ENCODE measurements at places on chromosomes 5 and 9.

DNA sequence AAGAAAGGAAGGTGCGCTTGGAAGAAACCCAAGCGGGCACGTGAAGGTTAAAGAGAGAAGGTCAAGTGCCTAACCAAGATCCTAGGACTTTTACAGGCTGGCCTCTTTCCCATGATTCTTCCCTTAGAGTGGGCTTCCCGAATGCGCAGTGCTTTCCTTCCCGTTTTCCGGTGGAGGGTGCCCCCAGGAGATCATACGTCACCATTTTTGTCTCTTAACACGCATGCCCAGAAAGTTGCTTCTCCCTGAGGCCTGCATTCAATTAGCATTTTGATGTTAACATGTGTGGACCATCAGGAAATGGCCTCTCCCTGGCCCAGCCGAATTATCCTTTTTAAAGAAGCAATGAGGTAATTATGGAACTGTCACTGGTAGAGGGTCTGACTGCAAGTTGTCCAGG is 1.9 kb upstream of the RUSC2 start:
- DNase-seq, result no peak

DNA sequence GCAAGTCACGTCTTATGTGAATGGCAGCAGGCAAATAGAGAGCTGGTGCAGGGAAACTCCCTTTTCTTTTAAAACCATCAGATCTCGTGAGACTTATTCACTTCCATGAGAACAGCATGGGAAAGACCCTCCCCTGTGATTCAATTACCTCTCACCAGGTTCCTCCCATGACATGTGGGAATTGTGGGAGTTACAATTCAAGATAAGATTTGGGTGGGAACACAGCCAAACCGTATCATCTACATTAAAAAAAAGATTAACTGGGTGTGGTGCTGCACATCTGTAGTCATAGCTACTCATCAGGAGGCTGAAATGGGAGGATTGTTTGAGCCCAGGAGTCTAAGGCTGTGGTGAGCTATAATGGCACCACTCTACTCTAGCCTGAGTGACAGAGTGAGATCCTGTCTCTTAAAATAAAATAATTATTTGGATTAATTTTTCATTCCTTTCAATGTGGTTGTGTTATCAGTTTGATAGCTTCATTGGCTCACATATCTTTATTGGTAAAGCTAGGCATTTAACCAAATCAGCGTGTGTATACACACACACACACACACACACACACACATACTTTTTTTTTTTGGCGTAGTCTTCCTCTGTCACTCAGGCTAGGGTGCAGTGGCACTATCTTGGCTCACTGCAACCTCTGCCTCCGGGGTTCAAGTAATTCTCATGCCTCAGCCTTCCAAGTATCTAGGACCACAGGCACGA is 21.8 kb downstream of the DENND4C start:
- DNase-seq, result no peak

GRCh38 chr5:142724821-142725220 is 38.9 kb upstream of the FGF1 start:
- DNase-seq, result no peak

DNA sequence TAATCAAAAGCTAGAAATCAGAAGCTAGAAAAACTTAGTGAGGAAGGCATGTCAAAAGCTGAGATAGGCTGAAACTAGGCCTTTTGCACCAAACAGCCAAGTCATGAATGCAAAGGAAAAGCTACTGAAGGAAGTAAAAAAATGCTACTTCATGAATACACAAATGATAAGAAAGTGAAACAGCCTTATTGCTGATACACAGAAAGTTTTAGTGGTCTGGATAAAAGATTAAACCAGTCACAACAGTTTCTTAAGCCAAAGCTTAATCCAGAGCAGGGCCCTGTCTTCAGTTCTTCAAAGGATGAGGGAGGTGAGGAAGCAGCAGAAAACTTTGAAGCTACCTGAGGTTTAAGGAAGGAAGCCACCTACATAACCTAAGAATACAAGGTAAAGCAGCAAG is 102.5 kb upstream of the SH3GL2 start:
- DNase-seq, result no peak

DNA sequence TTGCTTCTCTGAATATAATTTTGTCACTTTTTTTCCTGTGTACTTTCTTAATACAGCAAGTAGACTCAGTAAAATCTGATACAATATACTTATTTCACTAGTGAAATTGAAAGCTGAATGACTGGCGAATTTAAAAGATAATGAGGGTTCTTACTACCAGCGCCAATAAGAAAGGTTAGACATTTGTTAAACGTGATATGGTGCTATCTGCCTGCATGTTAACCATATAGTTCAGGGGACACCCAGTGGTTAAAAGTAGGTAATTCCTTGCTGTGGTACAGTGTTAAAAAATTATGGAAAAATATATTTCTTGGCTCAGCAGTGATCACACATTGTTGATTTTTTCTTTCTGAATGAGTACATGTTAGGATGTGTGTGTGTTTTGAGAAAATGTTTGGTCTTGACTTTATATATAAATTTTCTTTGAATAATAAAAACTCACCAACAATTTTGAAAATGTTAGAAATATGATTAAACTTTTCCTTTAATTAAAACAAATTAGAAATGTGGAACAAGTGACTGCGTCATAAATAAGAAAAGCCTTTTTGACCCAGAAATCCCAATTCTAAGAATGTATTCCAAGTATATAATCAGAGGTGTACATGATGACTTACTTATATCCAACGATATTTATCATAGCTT is 25.8 kb downstream of the CAST start:
- no peak for DNase-seq

DNA sequence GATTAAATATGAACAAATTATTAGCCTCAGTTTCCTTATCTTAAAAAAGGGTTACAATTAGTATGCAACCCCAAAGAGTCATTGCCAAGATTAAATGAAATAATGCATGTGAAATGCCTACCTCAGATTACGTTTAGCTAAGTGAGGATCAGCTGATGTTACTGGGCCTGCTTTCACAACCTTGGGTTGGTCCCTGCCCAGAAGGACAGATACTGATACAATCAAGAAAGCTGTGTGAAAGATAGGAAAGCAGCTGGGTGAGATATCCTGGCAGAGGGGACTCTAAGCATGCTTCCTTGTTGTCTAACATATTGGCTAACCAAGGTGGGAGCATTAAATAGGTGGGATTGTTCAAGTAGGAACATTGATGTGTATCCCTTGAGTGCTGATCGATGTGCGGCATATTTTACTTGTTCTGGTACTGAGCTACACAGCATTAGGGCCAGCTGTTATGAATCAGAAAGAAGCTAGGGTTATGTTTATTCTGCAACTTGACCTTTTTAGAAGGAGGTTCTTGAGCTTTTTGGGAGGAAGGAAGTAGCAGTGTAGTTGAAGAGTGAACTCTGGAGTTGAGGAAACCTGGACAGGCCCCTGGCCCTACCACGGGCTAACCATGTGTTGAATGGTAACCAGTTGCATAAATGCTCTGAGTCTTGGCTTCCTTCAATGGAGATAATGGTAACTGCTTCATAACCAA is 28.9 kb downstream of the SNX24 start:
- no peak for DNase-seq

- DNase-seq, result no peak
Observed at GRCh38 chr5:174317256-174317894, 271.9 kb downstream of the NSG2 start.

GRCh38 chr5:55591686-55592085 is 56.9 kb upstream of the PLPP1 start:
- no peak for DNase-seq

DNA sequence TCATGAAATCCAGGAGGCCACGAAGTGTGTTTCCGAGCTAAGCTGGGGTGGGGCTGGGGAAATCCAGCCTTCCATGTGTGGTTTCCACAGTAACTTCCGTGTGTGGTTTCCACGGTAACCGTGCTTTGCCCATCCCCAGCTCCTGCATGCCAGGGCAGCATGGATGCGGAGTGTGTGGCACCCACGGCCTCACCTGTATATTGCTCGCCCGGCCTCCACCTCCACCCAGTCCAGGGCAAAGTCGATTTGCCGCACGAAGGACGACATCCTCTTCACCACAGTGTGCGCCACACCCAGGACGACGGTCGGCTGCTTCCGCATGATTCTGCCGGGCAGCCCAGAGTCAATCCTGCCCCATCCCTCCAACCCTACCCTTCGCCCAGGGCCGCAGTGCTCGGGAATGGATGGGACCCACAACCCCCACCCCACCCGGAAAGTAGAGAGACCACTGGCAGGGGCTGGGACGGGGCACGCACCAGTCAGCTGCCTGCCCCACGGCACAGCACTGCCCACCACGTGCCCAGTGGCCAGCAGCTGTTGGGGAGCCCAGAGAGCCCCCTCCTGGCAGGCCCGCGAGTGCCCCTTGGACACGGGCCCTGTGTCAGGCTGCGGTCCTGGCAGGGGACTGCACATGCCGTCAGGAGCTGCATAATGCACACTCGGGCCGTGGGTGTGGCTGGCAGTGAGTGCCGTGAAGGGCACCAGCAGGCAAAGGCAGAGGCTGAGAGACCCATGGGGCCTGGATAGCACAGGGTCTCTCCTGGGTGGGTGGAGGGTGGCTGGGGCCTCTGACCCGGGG is 39.0 kb upstream of the NSMF start:
- no peak for DNase-seq

GRCh38 chr9:76608575-76609273 is 149.7 kb downstream of the GCNT1 start:
- DNase-seq, result no peak

DNA sequence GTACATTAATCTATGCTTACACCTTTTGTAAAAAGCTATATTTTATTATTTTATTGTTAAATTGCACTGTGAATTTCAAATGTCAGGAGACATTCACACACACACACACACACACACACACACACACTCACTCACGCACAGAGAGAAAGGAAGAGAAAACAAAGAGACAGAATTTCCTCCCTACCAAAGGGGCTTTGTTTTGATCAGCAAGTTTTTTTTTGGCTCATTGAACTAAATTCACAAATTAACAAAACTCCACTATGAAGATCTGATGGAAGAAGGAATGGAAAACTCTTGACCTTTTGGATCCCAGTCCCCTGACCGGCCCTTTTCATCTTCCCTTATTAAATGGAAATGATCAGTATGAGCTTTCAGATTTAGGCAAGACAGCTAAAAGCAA is 161.2 kb downstream of the PDE4D start:
- no peak for DNase-seq

DNA sequence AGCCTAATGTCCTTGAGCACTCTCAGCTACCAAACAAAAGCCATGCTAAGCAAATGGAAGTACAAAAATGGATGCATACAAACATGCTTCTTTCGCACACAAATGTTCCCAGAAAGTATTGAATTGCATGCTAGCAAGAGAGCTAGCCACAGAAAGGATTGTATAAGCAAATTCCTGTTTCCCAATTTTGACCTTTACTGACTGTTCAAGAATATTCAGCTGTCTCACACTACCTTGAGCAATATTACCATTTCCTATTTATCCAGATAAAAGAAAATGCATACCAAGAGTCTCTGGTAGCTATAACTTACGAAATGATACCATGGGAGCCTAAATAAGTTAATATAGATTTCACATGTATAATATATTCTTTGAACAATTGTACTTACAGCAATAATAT is 264.6 kb downstream of the TMEM167A start:
- no peak for DNase-seq

DNA sequence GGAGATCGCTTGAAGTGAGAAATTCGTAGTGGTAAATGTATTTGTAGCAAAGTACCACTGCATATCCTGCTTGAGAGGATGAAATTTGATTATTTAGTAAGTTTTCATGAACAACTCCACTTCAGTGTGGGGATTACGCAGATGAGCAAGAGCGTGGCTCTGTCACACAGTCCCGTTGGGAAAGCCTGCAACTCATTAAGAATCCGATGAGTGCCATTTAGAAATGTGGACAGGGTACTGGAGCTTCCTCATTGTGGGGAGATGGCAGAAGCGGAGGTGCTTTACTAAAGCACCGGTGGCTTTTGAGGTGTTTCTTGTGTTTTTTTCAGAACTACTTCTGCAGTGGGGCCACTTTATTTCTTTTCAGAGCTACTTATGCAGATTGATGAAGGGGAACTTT is 1.4 kb downstream of the TJP2 start:
- DNase-seq, result no peak

DNA sequence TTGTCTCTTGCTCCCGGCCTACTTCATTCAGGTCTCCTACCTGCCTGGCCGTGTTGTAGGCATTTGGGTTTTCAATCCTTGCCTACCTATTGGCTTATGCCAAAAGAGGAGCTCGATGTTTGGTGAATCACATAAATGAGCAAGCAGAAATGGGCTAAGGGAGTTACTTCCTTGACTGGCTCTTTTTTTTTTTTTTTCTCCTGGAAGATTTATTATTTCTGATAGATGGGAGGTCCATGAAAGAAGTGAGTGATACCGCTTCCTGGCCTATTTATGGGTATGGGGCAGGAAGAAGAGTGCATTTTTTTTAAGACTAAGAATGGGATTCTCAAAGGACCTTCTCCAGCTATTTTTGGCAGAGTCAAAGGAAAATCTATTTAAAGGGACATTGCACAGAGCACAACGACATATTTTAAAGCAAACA is 294.1 kb downstream of the ARHGAP26 start:
- DNase-seq, result no peak

GRCh38 chr5:54553659-54554207 is 36.2 kb downstream of the SNX18 start:
- no peak for DNase-seq

DNA sequence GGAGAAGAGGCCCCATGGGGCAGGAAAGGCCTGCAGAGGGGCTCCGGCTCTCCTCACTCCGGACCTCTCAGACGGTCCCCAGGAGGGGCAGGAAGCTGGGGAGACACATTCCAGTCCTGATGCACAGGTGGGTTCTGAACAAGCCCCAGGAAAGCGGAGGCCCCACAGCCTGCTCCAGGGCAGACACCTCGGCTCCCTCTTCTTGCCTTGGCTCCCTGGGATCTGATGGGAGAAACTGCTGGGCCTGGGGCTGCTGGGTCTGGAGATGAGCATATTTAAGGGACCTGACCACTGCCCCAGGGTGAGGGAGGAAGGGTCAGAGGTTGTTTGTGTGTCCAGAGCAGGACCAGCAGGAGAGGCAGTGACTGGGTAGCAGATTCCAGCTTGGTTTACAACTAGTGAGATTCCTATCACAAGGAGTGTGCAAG is 1.2 kb downstream of the CORO2A start:
- DNase-seq, result no peak

DNA sequence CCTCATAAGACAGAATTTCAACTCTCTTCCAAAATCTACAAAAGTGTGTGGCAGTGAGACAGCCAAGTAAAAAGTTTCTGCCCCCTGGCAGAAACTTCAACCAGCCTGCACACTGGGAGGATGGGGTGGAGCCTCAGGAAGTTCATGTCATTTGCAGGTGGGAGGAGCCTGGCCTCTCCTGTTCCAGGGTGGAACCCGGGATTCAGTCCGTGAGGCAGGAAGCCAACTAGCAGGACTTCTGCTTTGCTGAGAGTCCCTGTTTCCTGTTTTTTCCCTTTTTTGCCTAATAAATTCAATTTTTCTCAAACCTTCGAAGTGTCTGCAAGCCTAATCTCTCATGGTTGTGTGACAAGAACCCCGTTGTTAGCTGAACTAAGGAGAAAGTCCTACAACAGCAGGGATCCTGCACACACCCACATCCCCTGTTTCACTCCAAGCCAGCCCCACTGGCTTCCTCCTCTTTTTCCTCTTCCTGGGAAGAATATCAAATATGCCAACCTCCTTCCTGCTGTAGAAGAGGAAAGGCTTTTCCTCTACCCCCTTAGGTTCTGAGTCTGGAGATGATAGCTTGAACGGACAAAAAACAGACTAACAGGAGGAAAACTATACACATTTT is 69.3 kb downstream of the ALDH7A1 start:
- no peak for DNase-seq
